Activated naive CD8-positive, alpha-beta T cell treated with anti-CD3 and anti-CD28 coated beads for 36 hours (primary cell): ENCODE measurements at places on chromosomes 3 and 15.
A peak's percentile ranks its signal among the peaks of the same experiment; 100 is the strongest.

- DNase-seq, result no peak
Observed at GRCh38 chr3:31399271-31399670, 133.5 kb upstream of the STT3B start.

DNA sequence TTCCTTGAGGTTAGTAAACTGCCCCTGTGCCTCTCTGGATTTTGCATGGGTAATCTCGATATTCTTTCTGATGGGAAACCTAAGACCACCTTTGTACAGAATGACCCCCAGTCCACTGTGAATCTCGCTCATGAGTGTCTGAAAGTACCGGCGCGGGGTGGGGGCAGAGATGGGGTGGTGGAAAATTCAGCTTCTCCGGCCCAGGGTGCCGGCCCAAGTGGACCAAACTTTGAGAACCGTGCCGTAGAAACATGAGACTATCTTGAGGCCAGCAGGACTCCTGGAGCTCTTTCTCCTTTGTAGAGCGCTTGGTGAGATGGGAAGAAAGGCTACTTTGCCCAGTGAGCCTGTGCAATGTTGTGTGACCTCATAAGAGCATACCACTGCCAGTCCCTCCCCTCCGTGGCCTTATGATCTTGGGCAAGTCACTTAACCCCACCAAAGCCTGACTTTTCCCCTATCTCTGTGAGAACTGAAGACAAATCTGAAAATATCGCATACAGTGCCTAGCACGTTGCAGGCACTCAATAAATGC is 40.4 kb upstream of the VEPH1 start:
- no peak for DNase-seq

DNA sequence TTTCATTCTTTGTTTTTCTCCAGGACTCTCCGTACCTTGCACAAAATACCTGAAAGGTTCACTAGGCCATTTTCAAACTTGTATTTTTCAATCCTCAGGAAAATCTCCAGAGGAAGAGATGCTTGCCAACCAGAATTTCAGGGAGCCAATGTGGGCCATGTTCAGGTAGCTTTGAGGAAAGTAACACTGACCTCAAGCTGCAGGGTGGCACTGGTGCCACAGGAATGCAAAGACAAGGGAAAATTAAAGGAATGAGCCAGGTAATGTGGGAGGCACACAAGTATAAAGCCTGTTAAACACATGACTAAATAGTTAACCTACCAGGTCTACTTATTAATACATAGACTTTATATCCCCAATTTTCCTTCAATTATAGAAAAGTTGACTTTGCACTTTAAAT is 51.9 kb upstream of the GAP43 start:
- DNase-seq, result no peak

- no peak for DNase-seq
Observed at GRCh38 chr15:81534124-81534523, 160.1 kb upstream of the TMC3 start.

GRCh38 chr3:106184540-106185457 is 316.0 kb upstream of the CBLB start:
- no peak for DNase-seq

DNA sequence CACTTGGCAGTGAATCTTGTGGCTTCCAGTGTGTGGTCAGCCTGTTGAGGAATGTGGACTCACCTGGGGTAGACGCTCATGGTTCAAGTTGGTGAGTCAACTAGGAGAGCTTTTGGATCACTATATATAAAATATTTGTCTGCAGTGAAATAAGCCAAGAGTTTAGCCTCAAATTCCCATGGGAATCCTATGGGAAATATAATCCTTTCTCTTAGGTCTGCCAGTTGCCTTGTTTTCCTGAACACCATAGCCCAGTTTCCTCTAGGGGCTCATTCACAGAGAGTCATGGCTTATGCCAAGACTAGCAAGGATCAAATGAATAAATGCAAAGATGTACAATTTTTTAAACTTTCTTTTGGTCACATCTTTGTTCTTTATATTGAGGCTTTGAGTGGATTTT is 100.1 kb upstream of the NPHP3 start:
- no peak for DNase-seq

GRCh38 chr3:193771011-193771652 is 178.1 kb downstream of the OPA1 start:
- no peak for DNase-seq

GRCh38 chr3:3066910-3067309 is 43.3 kb downstream of the IL5RA start:
- DNase-seq, result no peak

DNA sequence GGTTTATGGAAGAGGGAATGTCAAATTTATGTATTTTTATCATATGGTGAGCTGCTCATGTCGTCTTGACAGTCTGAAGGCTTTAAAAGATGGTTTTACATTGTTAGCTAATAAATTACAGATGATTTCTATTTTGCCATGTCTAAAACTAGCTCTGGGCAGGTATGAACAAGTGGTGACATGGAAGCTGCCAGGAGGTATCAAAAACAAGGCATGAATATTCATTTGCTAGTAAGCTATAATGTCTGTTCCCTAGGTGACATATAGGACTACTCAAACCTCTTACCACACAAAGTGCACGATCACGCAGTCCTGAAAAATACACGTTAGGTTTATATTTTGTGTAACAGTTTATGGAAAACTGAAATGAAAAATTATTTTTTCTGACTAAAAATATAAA is 34.8 kb downstream of the ST3GAL6 start:
- DNase-seq, result no peak

- DNase-seq, result no peak
Observed at GRCh38 chr3:82390868-82391267, 629.4 kb upstream of the GBE1 start.

DNA sequence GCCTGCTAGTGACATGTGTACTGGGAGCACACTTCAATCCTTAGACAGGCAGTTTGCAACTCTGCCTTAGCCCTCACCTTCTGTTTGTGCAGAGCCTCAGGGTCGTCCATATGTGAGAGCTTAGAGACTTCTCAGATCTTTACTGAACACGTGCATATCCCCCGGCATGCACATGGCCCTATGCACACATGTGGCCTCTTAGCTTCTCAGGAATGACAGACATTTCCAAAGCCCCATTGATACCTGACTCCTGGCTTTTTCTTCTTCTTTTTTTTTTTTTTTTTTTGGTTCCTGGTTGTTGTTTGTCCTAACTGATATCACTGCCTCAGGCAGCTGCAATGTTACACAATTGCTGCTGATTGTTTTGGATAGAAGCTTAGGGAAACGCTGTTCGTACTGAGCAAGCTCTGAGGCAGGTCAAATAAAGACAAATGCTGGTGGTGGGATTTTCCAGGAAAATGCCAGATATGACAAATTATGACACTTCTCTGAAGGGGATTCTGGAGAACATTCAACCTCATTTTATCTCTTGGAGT is 107.2 kb upstream of the RGMA start:
- no peak for DNase-seq

GRCh38 chr15:49152552-49153312 is 2.7 kb downstream of the COPS2 start:
- DNase-seq, result no peak

DNA sequence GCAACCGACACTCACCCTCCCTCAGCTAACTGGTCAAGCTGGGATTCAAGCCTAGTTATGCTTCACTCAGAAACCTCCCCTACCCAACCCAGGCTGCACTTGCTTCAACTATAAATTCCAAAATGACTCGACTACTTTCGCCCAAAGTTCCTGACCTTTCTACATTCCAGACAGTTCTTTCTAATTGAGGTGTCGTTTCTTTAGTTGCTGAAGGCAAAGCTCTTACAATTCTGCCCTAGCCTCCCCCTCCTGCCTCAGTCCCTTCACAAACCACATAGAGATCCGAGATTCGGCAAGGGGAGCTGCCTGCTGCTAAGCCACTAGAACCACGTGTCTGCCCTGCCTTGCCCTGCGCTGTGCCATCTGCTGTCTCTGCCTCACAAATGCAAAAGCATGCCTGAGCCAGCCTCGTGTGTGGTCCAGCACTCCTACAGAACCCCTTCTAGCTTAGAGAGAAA is 74.7 kb upstream of the SH3GL3 start:
- no peak for DNase-seq

GRCh38 chr15:45121706-45122417 is 7.7 kb downstream of the DUOXA2 start:
- no peak for DNase-seq

- no peak for DNase-seq
Observed at GRCh38 chr3:13951184-13951583, 71.3 kb upstream of the WNT7A start.

GRCh38 chr3:100245927-100246326 is 14.9 kb upstream of the TBC1D23 start:
- DNase-seq, result no peak

DNA sequence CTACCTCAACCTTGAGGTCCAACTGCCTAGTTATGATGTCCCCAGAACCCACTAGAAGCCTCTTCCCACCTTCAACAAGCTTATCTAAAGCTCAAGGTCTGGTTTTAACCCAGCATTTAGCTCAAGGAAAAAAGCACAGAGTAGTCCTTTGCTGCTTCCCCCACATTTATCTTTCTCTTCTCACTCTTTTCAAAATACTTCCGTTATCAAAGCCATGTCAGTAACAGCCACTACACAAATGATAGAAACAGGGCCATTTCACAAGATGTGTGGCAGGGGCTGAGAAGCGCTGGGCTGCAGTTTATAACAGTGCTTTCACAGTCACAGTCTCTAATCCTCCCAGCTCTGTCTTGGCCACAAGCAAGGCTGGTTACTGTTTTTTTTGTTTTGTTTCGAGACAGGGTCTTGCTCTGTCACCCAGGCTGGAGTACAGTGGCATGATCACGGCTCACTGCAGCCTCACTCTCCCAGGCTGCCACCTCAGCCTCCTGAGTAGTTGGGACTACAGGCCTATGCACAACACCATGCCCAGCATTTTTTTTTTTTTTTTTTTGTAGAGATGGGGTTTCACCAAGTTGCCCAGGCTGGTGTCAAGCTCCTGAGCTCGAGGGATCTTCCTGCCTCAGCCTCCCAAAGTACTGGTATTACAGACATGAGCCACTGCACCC is 218.8 kb downstream of the OSBPL10 start:
- no peak for DNase-seq

- peak; percentile 87 for DNase-seq
Observed at GRCh38 chr3:122382888-122383666, at the start of gene MIX23. Gene MIX23, minus strand, starts transcription at chr3:122383231. Its CDS starts 7 bp downstream, at chr3:122383224.

GRCh38 chr3:152056987-152057386 is 183.5 kb downstream of the SUCNR1 start:
- no peak for DNase-seq

DNA sequence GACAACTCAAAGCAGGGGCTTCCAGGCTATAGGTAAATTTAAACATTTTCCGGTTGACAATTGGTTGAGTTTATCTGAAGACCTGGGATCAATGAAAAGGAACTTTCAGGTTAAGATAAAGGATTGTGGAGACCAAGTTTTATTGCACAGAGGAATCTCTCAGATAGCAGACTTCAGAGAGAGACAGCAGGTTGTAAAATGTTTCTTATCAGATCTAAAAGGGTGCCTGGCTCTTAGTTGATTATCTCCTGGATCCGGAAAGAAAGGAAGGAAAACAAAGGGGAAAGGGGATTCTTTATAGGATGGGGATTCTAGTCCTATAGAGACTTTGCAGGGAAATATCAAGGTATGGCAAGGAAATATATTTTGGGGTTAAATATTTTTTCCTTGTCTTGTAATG is 951.3 kb upstream of the SEMA6D start:
- no peak for DNase-seq

- no peak for DNase-seq
Observed at GRCh38 chr15:59587085-59587826, 24.3 kb upstream of the GCNT3 start.

- DNase-seq, result no peak
Observed at GRCh38 chr3:50816894-50817293, 142.2 kb downstream of the DOCK3 start.

- DNase-seq, result no peak
Observed at GRCh38 chr3:24641628-24642027, 147.0 kb upstream of the THRB start.

GRCh38 chr3:64687086-64687780 is 567 bp downstream of the ADAMTS9 start:
- no peak for DNase-seq

- no peak for DNase-seq
Observed at GRCh38 chr3:113070072-113070640, 79.4 kb downstream of the GTPBP8 start.

- DNase-seq, result no peak
Observed at GRCh38 chr15:76169018-76169417, 109.2 kb downstream of the TMEM266 start.

- DNase-seq, result peak; percentile 10
Observed at GRCh38 chr15:83284559-83285283, at the start of gene BNC1. Gene BNC1, minus strand, starts transcription at chr15:83284664. Its CDS starts 36 bp downstream, at chr15:83284628.

DNA sequence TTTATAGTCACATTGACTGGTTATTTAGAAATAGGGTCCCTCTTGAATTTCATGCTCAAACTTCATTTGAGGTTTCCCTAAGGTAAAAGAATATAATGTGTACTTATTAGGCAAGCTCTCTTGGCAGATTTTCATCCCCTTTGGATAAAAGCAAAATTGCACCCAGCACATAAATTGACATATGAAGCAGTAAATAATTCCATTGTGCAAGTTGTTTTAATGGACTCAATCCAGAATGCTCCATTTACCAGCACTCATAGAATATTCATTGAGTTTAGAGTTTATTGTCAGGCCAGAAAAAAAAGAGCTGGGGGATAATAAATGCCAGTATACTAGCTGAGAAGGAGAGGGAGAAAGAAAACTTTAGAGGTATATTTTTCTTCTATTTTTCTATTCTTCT is 136.8 kb downstream of the TPRG1 start:
- no peak for DNase-seq

- DNase-seq, result no peak
Observed at GRCh38 chr15:31561156-31561555, 234.5 kb downstream of the KLF13 start.

- DNase-seq, result peak; percentile 15
Observed at GRCh38 chr15:98904544-98904943, 103.0 kb downstream of the PGPEP1L start.

DNA sequence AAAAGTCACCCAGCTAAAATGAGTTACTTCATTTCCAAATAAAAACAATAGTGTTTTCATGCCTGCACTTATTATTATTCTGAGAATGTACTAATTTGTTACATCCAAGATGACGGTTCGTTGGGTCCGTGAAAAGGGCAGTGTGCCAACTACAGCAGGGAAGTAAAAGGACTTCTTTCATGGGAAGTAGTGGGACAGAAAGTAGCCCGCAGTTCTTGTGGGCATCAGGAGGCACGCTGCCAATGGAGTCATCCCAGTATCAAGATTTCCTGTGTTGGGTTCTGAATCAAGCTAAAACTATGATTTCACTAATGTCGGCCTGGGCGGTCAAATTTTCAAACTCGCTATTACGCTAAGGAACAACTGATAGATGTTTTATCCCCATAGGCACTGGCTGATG is 254.5 kb upstream of the SOX2 start:
- no peak for DNase-seq

- peak; percentile 3 for DNase-seq
Observed at GRCh38 chr3:155079746-155080487, at the start of gene MME. Gene MME, plus strand, starts transcription at chr3:155080319. Its CDS starts 3,849 bp downstream, at chr3:155084168.
